Inflammatory macrophage treated with lipopolysaccharide for 1 hour (primary cell): ENCODE measurements at places on chromosomes 11 and 22.
A peak's percentile ranks its signal among the peaks of the same experiment; 100 is the strongest.

- peak; percentile 90 for DNase-seq
Measured at GRCh38 chr11:2533587-2534133, 88.9 kb downstream of the KCNQ1 start.

DNA sequence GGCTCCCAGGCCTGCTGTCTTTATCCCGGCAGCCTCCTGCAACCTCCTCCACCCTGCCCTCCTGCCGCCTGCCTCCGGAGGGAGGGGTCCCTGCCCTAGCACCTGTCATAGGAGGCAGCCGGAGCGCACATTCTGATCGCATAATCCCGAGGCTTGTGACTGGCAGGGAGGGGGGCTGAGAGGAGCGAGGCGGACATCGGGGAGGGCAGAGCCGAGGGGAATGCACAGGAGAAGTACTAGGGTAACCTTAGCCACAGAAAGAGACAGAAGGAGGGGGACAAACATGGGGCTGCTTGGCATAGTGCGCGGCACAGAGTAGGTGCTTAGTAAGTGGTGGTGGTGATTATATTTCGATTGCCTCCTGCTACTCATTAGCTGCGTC, 9.2 kb upstream of the ALX4 start:
- no peak for DNase-seq

GRCh38 chr11:102647430-102647829, 22.3 kb upstream of the MMP20 start:
- DNase-seq, result no peak

DNA sequence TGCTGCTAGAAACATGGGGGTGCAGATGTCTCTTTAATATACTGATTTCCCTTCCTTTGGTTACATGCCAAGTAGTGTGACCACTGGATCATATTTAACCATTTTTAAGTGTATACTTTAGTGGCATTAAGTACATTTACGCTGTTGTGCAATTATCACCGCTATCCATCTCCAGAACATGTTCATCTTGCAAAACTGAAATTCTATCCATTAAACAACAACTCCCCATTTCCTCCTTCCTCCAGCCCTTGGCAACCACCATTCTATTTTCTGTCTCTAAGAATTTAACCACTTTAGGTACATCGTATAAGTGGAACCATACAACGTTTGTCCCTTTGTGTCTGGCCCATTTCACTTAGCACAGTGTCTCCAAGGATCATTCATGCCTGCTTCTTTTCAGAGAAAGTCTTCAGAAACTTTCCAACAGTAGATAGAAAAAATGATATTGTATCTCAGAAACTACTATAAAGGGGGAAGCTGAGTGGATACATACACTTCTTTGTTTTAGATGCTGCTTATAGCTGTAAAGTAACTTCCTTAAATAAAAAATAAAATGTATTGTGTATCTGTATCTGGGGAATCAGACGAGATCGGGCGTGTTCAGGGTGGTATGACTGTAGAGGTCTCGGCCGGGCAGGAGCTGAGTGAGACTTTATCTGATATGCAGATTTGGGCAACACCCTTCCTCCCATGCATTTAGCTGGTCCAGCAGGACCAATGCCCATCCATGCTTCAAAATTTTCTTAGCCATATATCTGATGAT, 44.6 kb upstream of the ZBED5 start:
- no peak for DNase-seq

DNA sequence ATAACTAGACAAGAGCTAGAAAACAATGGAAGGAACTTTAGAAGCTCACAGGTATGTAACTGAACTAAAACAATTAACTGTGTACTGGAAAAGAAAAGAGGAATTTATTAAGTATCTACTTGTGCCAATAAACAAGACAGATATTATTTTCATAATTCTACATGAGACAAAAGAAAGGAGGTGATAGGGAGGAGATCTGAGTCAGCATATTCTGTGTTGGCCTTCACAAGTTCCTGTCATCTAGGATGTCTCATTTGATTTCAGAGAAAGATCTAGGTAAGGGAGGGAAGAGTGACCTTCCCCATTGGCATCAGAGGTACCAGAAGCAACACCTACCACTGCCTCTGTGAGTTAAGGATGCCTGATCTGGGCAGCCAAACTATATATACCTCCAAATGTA, 34.8 kb upstream of the TEAD1 start:
- DNase-seq, result no peak

- no peak for DNase-seq
Measured at GRCh38 chr11:111974446-111974845, 37.3 kb downstream of the DIXDC1 start.

- DNase-seq, result no peak
Measured at GRCh38 chr22:46479046-46479445, 58.4 kb downstream of the CELSR1 start.

GRCh38 chr11:120942701-120943100, 81.2 kb upstream of the TBCEL start:
- DNase-seq, result no peak

GRCh38 chr22:37623075-37624016, 14.7 kb downstream of the GGA1 start:
- no peak for DNase-seq

DNA sequence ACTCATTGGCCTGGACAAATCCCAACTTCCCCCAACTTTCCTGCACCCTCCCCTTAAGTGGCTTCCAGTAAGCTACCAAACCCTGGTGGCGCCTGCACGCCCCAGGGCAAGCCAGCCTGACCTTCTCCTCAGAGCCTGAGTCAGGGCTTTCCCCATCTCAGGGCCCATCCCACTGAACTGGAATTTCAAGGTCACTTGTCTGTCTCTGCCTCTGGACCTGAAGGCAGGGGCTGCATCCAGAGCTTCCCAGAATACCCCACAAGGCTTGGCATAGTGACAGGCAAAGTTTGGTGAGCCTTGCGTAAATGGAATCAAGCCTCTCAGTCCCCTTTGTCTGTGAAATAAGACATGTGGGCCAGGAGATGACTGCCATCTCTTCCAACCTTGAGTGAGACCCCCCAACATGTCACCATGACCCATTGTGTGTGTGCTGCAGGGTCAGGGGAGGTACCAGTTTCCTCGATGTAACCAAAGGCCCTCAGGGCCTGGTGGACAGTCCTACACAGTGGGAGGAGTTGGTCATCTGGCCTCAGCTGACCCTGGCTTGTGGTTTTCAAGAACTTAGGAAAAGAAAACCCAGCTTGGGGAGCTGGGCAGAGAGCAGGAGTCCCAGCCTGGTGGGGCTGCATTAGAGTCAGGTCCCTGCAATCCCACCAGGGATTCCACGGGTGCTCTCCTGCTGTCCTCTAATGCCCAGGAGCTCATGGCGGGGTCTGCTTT, 8.9 kb downstream of the ALX4 start:
- no peak for DNase-seq

GRCh38 chr11:63767565-63768236, 874 bp downstream of the ZFTA start:
- peak; percentile 26 for DNase-seq

DNA sequence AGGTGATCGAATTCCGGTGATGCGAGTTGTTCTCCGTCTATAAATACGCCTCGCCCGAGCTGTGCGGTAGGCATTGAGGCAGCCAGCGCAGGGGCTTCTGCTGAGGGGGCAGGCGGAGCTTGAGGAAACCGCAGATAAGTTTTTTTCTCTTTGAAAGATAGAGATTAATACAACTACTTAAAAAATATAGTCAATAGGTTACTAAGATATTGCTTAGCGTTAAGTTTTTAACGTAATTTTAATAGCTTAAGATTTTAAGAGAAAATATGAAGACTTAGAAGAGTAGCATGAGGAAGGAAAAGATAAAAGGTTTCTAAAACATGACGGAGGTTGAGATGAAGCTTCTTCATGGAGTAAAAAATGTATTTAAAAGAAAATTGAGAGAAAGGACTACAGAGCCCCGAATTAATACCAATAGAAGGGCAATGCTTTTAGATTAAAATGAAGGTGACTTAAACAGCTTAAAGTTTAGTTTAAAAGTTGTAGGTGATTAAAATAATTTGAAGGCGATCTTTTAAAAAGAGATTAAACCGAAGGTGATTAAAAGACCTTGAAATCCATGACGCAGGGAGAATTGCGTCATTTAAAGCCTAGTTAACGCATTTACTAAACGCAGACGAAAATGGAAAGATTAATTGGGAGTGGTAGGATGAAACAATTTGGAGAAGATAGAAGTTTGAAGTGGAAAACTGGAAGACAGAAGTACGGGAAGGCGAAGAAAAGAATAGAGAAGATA, at the start of gene MALAT1:
Gene MALAT1 (plus strand): TSS at position 69 of the 736 bp plus-strand sequence.
- peak; percentile 87 for DNase-seq

GRCh38 chr22:50697667-50698506, 25.3 kb downstream of the SHANK3 start:
- no peak for DNase-seq

- no peak for DNase-seq
Measured at GRCh38 chr11:62011881-62012280, 44.4 kb upstream of the FTH1 start.

DNA sequence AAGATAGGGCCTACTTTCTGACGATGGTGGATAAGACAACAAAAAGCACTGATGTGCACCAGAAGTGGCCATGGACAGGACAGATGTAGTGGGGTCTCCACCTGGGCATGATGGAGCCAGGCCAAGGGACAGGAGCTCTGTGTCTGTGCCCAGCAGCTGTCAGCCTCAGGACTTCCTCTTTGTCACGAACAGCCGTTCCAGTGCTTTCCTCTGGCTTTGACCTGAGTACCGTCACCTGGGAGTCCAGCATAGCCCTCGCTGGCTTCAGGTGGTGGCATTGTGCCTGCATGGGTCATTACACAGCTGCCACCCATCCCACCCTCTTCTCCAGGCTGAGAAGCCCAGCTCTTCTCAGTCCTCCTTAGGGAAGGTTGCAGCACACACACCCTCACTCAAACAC, 137.8 kb downstream of the GRIK4 start:
- no peak for DNase-seq

- no peak for DNase-seq
Measured at GRCh38 chr11:46291441-46292150, 14.1 kb downstream of the CREB3L1 start.

DNA sequence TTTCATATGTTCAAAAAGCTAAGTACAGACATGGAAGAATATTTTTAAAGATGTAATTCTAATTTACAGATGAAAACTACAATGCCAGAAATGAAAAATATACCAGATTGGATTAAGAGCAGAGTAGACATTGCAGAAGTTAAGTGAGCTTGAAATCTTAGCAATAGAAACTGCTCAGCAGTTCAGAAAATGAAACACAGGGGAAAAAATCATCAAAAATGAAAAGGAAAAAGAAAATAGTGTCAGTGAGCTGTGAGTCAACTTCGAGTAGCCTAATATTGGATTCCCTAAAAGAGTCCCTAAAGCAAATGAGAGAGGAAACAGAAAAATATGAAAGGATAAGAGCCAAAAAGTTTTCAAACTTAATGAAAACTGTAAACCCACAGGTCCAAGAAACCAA, 25.8 kb upstream of the IL10RA start:
- DNase-seq, result peak; percentile 62

GRCh38 chr22:37017356-37017755, 1.9 kb downstream of the TST start:
- DNase-seq, result no peak

GRCh38 chr11:2531987-2532703, 87.3 kb downstream of the KCNQ1 start:
- no peak for DNase-seq

GRCh38 chr11:98358551-98358950, 662.2 kb upstream of the CNTN5 start:
- no peak for DNase-seq

- no peak for DNase-seq
Measured at GRCh38 chr11:132904091-132904490, 628.2 kb downstream of the OPCML start.

DNA sequence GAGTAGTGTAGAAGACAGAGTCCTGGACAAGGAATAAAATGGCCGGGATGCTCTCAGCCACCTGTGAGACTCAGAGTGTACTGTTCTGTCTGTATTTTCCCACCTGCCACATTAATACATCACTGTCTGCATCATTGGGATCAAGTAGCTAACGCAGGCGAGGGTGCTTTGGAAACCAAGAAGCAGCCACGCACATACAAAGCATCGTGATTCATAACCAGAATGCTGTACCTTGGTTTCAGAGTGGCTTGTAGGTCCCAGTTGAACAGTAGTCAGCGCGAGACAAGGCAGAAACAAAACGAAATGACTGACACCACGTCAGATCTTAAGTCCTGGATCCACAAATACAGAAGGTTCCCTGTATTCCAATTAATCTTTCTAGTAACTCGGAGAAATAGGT, 198.3 kb downstream of the GRIK4 start:
- no peak for DNase-seq

DNA sequence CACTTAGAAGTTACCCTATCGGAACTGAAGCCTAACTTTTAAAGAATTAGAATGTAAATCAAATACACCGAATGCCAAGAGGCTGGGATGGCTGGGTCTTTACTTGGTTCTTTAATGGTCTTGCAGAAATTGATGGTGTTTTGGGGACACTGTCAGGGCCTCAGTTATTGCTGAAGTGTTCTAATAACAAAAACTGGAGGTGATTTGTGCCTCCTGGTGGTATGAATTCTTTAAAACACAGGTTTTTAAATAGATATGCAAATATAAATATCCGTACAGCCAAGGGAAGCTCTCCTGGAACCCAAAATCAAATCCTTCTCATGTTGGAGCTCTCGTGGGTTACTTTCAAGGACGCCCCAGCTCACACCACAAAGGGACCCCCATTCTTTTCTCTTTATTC, 19.3 kb upstream of the TMPRSS5 start:
- no peak for DNase-seq

DNA sequence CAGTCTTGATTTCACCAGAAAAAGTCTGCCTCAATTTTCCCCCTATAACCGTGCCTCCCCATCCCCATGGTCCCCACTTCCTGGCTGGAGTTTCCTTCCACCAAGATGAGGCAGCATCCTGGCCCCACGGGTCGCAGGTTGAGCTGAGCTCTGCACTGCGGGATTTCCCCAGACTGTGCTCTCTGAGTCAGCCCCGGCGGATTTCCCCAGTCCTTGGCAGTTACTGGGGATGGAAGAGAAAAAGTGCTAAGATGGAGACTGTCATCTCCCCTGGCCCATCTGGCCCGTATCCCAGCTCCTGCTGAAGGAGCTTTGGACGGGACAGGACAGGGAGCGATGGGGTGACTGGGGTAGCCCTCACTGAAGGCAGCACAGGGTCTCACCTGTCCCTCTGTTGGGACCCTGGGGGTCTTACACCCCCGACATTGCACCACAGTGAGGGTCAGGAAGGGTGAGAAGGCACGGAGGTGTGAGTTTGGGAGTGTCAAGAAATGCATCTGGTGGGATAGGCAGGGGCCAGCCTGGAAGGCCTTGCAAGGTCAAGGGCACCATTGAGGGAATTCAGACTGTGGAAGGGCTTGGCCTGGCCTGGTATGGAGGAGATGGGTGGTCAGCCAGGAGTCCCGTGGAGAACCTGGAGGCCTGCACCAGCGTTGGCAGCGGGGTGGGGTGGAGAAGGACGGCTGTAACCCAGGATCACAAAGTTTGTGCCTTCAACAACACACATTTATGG, 36.5 kb downstream of the NADSYN1 start:
- DNase-seq, result peak; percentile 69

- no peak for DNase-seq
Measured at GRCh38 chr22:44396021-44396726, 83.4 kb upstream of the SHISAL1 start.

DNA sequence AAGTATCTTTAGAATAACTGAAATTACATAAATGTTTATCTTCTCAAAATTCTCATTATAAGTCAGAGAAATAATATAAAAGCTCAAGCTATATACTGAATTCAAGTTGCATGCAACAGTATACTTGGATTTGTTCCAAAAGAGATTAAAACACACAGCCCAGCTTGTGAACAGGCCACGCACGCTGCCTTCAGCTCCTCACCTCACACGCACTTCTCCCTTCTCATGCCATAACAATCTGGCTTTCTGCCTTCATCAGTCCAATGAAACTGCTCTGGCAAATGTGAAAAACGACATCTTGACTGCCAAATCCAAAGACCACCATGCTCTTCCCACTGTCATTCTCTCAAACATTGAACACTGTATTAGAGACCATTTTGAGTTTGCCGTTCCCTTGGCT, 22.1 kb downstream of the ATP6V1E1 start:
- DNase-seq, result no peak
